ENCODE measurements at places on chromosomes 11 and 22.

DNA sequence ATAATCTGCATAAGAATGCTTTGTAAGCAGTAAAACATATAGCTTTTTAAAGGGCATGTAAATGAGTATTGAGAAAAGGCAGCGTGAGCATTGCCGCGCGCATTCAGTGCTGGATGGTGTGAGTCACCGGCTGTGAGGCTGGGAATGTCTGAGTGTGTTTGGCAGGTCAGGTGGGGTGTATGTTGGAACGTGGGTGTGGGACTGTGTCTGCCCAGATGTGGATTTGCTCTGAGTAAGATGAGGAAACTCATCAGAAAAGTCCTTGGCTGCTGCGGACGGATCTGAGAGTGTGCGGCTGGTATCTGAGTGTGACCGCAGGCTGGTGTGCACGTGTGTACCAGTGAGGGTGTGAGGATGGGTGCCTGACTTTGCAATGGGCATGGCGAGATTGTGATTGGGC lies 66.2 kb upstream of the NECTIN1 start:
- no peak for DNase-seq

DNA sequence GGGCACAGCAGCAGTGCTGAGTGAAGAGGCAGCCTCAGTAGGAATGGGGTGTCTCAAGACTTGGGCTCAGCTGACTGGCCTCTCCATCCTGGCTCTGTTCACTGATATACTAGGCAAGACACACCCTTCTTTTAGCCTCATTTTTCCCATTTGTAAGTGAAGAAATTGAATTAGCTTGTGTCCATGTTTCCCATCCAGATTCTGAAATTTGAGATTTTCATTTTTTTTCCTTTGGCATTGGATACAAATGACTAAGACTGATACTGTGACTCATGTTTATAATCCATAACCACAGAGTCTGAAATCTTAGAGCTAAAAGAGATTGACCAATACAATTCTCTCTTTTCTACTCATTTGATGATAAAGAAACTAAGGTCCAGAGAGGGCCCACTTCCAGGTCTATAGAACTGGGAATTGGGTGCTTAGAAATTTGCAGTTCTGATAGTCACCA lies 110.9 kb downstream of the KCNC1 start:
- no peak for DNase-seq

DNA sequence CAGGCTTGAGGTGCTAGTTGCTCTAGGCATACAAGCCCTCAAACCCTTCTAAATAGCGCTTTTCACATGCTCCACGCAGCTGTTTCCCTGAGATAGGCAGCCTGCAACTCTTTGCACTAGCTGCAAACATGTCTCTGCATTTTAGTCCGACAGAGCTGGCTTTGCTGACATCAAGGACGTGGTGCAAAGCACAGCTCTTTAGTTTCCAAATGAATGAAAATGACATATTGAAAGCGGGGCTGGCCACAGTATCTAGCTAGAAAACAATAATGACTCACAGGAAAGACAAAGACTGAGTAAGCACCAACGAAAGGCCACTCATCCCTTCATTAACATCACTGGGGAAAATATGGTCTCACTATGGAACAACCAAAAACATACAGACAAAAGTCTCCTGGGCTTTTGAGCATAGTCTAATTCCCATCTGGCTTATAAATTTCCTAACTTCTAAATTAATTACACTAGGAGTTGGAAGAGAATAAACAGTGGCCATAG lies 15.3 kb upstream of the ZC3H12C start:
- no peak for DNase-seq

GRCh38 chr22:32569956-32570355 lies 95.3 kb downstream of the FBXO7 start:
- DNase-seq, result no peak

DNA sequence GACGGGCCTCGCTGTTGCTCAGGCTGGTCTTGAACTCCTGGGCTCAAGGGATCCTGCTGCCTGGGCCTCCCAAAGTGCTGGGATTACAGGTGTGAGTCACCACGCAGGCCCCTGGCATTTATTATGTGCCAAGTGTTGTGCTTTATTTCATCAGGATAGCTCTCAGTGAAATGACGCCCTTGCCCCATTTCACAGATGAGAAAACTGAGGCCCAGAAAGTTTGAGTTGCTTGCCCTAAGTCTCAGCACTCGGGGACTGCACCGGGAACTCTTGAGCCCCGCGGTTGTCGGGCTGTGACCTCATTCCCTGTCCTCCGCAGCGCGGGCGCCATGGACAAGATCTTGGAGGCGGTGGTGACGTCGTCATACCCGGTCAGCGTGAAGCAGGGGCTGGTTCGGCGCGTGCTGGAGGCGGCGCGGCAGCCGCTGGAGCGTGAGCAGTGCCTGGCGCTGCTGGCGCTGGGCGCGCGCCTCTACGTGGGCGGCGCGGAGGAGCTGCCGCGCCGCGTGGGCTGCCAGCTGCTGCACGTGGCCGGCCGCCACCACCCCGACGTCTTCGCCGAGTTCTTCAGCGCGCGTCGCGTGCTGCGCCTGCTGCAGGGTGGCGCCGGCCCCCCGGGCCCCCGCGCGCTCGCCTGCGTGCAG lies 7.3 kb downstream of the USP35 start:
- DNase-seq, result no peak

GRCh38 chr22:23207729-23208393 lies 27.6 kb downstream of the BCR start:
- no peak for DNase-seq

- no peak for DNase-seq
Measured at GRCh38 chr11:46277622-46278386, at the start of gene CREB3L1. Gene CREB3L1, plus strand, starts transcription at chr11:46277662. Its CDS starts 450 bp downstream, at chr11:46278112.

DNA sequence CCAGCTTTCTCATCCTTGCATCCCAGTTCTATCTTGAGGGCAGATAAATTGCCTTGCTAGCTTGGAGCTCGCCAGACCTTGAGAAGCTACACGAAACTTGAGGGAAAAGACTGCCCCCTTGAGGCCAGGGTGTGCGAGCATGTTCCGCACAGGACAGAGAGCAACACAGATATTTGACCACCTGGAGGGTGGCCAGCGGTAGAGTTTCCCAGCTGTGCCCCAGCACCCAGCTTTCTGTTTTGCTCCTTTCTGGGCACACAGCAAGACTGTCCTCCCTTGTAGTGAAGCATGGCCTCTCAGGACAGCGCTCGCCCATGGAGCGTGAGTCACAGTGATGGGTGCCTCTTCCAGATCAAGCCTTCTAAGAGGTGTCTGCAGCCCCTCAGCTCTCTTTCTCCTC lies 23.5 kb downstream of the SPATA19 start:
- no peak for DNase-seq

DNA sequence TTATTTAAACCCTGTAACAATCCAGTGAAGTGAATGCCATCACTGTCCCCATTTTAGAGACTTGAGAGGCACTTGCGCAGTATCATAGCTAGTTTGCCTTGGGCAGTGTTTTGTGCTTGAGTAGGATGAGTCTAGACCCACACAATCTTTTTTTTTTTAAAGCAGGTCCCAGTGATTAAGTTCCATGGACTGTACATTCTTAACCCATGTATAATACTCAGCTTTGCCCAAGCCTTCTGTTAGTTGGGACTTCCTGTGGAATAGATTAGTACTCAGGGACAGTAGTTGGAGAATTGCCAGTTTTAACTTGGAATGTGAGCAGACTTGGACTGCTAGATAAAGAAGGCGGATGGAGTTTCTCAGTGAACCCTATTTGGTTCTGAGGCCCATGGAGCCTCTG lies 108.6 kb upstream of the RASSF10 start:
- no peak for DNase-seq

DNA sequence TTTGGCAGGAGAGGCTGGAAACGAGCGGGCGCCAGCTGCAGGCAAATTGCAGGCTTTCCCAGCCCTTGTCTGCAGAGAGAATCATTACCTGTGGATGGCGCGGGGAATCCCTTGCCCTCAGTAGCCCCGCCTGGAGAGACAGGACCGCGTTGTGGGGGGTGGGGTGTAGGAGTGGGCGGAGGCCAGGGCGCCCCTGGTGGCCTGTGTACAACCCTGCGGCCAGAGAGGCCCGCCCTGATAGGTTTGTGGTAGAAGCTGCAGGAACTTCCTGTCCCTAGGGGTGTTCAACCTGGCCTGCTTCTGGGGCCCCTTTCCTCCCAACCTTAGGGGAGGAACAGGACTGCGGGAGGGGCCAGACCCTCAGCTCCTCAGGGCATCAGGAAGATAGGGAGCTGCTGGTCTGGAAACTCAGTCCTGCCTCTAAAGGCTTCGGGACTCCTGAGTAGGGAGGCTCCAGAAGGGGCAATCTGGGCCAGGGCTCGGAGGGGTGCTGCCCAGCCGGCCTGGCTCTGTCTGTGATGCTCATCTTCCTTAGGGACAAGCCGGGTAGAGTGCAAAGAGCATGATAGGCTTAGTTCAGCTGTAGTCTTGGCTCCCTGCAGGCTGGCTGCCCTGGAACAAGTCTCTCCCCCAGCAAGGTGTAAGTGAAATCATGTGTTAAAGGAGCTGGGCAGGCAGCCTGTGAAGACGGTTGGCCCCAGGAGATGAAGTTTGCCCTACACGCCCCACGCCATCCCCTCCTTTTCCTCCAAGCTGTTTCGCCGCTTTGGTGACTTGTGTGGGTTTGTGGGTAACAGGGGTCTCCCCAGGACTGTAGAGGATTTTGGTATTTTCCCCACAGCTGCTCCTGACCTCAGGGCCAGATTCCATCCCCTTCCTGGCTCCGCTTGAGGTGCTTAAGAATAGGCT lies 24.1 kb upstream of the SUSD2 start:
- DNase-seq, result peak; percentile 68

- no peak for DNase-seq
Measured at GRCh38 chr11:66176650-66177049, 91.8 kb upstream of the RAB1B start.

DNA sequence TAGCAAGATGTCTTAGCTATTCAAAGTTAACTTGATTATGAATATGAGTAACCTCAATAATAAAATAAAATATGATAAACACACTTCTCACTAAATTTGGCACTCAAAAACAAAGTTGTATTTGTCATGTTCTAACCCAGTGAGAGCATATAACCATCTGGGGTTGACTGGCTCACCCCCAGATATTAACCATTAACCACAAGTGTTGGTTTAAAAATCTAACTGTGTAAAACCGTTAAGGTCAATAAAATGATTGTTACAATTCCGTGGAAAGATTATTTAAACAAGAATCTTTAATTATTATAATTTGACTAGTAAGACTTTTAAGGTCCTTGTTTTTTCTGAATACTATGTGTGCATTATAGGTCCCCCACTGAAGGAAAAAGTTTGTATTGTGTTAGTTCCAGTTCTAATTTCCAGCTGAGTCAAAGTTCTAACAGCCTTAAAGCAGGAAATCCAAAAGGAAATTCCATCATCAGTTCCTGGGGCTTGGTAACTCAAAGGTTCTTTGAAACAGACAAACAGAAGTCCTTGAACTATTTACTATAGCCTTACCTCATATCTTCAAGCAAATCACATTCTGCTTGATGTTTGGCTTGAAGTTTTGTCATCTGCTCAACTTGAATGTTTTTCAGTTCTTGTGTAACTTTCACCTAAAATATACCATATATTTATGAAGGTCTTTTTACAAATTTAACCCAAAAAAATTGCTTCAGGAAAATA lies 2.5 kb downstream of the FCHSD2 start:
- no peak for DNase-seq

GRCh38 chr11:105609832-105610781 lies at the start of gene GRIA4:
Gene GRIA4, plus strand, starts transcription at chr11:105610073. Its CDS starts 925 bp downstream, at chr11:105610998.
- DNase-seq, result no peak

GRCh38 chr11:78929207-78929905 lies 354.7 kb upstream of the NARS2 start:
- no peak for DNase-seq

- DNase-seq, result no peak
Measured at GRCh38 chr22:37193629-37194191, 5.7 kb upstream of the C1QTNF6 start.

GRCh38 chr11:47538741-47539565 lies 14.0 kb downstream of the CELF1 start:
- no peak for DNase-seq

GRCh38 chr22:43317239-43317638 lies 25.9 kb downstream of the SCUBE1 start:
- no peak for DNase-seq

GRCh38 chr22:44608597-44609399 lies 93.2 kb upstream of the PRR5 start:
- DNase-seq, result no peak

DNA sequence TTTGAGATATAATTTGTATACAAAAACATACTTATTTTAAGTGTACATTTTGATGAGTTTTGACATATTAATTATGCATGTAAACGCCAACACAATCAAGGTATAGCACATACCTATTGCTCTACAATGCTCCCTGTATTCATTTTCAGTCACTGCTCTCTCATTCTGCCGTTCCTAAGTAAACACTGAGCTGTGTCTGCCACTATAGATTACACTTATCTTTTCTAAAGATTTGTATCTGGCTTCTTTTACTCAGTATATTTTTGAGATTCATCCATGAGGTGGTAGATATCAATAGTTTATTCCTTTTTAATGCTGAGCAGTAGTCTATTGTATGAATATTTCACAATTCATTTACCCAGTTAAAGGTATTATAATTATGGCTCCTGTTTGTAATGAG lies 25.4 kb upstream of the BACE1-AS start:
- DNase-seq, result no peak

GRCh38 chr22:43851979-43852307 lies 10.4 kb downstream of the SULT4A1 start:
- no peak for DNase-seq

- no peak for DNase-seq
Measured at GRCh38 chr11:96204721-96205459, 138.1 kb downstream of the MAML2 start.

DNA sequence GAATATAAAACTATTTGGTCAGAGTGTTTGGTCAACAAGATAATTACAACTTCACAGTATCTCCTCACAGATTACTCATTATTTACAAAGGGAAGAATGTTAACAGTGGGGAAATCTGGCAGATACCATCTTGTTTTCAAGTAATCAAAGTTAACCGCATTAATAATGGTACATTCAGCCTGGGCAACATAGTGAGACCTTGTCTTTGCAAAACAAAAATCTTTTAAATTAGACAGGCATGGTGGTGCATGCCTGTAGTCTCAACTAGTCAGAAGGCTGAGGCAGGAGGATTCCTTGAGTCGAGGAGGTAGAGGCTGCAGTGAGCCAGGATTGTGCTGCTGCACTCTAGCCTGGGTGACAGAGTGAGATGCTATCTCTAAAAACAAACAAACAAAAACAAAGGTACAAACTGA lies 78.5 kb downstream of the ACER3 start:
- DNase-seq, result no peak

GRCh38 chr22:22877523-22878210 lies 9.9 kb upstream of the IGLL5 start:
- peak; percentile 48 for DNase-seq

- no peak for DNase-seq
Measured at GRCh38 chr11:128416976-128417375, 170.4 kb downstream of the ETS1 start.

- DNase-seq, result no peak
Measured at GRCh38 chr22:49294656-49295464, 532.8 kb downstream of the BRD1 start.

- no peak for DNase-seq
Measured at GRCh38 chr11:33320016-33320813, 63.0 kb downstream of the HIPK3 start.

- DNase-seq, result no peak
Measured at GRCh38 chr11:94275961-94276360, 28.4 kb upstream of the IZUMO1R start.

GRCh38 chr22:28379075-28379779 lies 300.4 kb downstream of the TTC28 start:
- no peak for DNase-seq

GRCh38 chr11:78192911-78193351 lies 4.2 kb downstream of the USP35 start:
- no peak for DNase-seq
